Body of pancreas (tissue), 4 donors: ENCODE measurements at places on chromosomes 4 and X. TPM values are rescaled to one million over a fixed set of nuclear protein-coding genes. Genes with fewer than 3 reads are reported as not detected.

Gene ENAM
- total RNA-seq, result 2.3 TPM

Gene HNRNPD
- total RNA-seq, result 104 TPM

Gene CT47B1
- not detected for total RNA-seq

Gene BEX5
- 4.3 TPM for total RNA-seq

Gene MTNR1A
- 1.6 TPM for total RNA-seq

Gene SLITRK4
- 0.33 TPM for total RNA-seq

Gene GRSF1
- total RNA-seq, result 33.0 TPM

Gene CENPVL1
- not detected for total RNA-seq

Gene FAAH2
- total RNA-seq, result 7.3 TPM

Gene SSX2
- not detected for total RNA-seq

Gene PPAT
- 3.3 TPM for total RNA-seq

Gene SATL1
- total RNA-seq, result not detected

Gene CNGA1
- 1.8 TPM for total RNA-seq

Gene TBC1D1
- total RNA-seq, result 23.3 TPM

Gene OPRPN
- total RNA-seq, result not detected

Gene RFC1
- 30.9 TPM for total RNA-seq
